IMR-90 (cell line): ENCODE measurements at places on chromosomes 4 and X. TPM values are rescaled to one million over a fixed set of nuclear protein-coding genes. Genes with fewer than 3 reads are reported as not detected.

DNA sequence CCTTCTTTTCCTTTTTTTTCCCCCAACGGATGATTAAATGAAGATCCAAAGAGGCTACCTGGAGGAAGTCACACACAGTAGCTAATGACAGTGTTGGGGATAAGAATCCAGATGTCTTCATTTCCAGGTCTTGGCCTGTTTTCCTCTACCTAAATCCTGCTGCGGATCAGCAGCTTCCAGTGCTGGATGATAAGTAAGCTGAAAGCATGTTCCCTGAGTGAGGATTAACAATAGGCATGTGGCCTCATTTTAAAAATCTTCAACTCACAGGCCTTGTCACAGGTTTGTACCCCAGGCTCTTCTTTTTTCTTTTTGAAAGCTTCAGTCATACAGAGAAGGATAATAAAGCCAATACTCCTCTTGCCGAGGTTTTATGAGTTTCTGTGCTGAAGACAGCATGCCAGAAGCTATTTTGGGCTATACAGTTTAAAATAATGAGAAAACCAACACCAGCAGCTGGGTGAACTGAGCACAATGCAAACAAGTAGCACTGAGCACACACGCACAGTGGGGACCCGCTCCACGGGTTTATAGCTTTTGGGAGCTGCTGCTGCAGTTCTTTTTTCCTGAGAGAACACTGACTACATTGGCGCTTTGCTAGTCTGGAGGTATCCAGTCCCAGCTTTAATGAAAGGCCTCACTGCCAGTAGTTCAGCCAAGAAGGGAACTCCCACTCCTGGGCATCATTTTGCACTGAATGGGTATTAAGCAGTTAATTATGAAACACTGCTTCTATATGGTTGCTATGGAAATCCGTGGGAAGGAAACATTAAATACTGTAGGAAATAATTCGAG, 184.2 kb upstream of the CTSO start:
- no peak for DNase-seq

- no peak for DNase-seq
Measured at GRCh38 chr4:100649417-100649816, 131.6 kb upstream of the EMCN start.

DNA sequence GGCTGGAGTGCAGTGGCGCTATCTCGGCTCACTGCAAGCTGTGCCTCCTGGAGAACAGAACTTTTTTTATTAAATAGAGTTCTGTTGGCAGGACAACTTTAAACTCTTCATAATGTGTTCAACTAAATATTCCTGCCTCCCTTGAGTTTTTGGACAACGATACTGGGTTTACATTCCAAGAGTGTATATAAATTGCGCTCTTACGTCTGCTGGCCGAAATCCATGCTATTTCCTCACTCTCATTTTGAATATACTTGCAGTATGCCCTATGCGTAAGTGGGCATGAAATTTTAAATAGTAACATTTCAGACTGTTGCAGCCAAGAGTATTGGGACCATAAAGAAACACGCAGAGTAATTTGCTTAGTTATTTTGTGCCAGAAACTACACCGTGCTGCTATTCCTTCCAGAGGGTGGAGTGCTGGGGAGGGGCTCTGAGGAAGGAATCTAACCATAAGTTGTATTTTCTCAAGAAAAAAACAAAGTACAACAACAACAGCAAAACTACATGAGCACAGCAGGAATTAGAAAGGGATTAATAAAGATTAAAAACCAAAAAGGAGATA, 480.0 kb downstream of the NLGN4X start:
- no peak for DNase-seq

DNA sequence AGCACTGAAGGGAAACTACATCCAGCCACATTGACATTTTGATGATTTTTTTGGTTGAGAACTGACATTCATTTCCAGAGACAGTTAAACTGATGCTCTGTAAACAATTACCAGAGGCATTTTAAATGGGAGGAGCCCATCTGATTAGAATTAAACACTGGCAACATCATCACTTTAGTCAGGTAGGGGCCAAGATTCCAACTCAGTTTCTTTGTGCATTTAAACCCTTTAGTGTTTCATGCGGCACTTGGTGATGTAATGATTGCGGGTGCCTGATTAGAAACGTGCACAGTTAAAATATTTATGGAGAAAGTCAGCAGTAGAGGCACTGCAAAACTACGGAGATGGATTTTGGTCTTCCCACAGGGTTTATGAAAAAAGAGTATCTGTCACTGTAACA, 16.1 kb downstream of the TNIP3 start:
- peak; percentile 41 for DNase-seq

DNA sequence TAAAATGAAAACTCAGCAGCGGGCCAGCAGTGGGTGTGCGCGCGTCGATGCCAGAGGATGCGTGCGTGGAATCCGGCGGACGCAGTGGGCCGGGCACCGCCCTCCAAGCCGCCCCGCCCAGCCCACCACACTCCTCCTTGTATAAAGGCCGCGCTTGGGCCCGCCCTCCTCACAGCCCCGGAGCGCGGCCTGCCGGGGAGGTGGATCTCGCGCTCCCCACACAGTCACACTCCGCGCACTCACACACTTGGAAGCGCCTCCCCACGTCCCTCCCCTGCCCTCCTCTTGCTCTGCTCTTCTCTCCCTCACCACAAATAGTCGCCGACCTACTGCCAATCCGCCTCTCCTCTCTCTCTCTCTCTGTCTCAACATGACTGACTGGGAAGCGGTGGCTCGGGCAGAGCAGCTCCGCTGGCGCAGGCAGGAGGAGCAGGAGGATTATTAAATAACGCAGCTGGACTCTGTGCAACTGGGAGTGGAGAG, at the start of gene CCSER1:
TSS of gene CCSER1 (plus strand) at position 172 of the 483 bp plus-strand sequence.
- peak; percentile 1 for DNase-seq

DNA sequence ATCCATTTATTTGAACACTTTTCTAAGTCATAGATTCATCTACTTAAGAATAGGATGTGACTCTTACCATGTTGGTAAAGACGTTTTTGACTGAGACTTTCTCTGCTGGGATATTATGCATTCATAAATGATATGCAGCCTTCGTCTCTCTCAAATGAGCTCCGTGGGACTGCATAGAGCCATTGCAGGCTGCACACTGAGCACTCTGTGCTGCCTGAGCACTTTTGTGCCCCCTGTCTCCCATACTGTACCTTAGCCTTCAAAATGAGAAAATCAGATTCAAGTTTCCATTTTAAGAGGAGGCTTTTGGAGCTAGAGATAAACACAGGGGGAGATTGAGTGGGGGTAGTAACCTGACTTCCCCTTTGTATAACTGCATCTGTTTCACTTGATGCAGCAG, 433.6 kb downstream of the ZIC3 start:
- DNase-seq, result no peak

DNA sequence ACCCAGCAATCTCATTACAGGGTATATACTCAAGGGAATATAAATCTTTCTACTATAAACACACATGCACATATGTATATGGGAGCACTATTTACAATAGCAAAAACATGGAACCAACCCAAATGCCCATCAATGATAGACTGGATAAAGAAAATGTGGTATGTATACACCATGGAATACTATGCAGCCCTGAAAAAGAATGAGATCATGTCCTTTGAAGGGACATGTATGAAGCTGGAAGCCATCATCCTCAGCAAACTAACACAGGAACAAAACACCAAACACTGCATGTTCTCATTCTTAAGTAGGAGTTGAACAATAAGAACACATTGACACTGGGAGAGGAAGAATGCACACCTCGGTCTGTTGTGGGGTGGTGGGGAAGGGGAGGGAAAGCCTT, 80.6 kb upstream of the TBX22 start:
- no peak for DNase-seq

- DNase-seq, result peak; percentile 82
Measured at GRCh38 chrX:19602866-19603622, 87.7 kb upstream of the MAP3K15 start.

GRCh38 chr4:54276641-54277430, 47.7 kb downstream of the PDGFRA start:
- DNase-seq, result no peak

GRCh38 chr4:174086829-174087799, 196.4 kb downstream of the FBXO8 start:
- no peak for DNase-seq

DNA sequence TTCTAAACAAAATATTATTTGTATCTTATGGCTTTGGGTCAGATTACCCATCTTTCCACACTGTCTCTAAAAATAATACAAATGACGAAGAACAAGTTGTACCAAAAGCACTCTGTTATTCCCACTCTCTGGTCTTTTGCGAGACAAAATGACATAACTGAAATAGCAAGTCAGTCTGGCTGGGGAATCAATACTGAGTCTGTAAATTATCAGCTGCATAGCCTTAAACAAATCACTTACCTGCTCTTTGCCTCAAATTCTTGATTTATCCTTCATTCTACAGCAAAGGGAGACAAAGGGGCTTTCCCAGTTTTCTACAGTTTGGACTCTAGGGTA, 40.9 kb downstream of the SOWAHB start:
- no peak for DNase-seq

The CXCL10 gene
- 0.18 and 0.28 TPM in 2 replicates for total RNA-seq

The NHSL2 gene
- 0.72 and 0.83 TPM in 2 replicates for total RNA-seq

The F9 gene
- total RNA-seq, result not detected in 2 replicates

The SHISA3 gene
- under 0.01 and 0.18 TPM in 2 replicates for total RNA-seq

The BEX1 gene
- 0.18 TPM in 1 of 2 replicates, not detected in the other for total RNA-seq
